Activated CD4-positive, CD25-positive, alpha-beta regulatory T cell (primary cell): ENCODE measurements at places on chromosomes 1 and 21.

- no peak for DNase-seq
Measured at GRCh38 chr1:117034791-117035290, 25.3 kb upstream of the TTF2 start.

DNA sequence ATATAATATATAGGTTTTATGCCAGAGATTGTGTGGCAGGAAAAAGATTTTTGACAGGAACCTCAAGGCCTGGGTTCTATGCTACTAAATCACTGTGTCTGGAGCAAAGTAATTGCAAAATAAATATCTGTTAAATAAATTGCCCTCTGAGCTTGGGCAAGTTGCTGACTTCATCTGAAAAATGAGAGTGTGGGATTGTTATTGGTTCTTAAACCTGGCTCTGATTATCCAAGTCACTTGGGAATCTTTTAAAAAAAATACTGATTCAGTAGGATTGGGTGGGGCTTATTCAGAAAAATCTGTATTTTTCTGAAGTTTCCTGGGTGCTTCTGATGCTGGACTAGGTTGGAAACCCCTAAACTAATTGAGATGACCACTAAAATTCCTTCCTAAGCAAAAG lies 174.1 kb upstream of the SGIP1 start:
- no peak for DNase-seq

DNA sequence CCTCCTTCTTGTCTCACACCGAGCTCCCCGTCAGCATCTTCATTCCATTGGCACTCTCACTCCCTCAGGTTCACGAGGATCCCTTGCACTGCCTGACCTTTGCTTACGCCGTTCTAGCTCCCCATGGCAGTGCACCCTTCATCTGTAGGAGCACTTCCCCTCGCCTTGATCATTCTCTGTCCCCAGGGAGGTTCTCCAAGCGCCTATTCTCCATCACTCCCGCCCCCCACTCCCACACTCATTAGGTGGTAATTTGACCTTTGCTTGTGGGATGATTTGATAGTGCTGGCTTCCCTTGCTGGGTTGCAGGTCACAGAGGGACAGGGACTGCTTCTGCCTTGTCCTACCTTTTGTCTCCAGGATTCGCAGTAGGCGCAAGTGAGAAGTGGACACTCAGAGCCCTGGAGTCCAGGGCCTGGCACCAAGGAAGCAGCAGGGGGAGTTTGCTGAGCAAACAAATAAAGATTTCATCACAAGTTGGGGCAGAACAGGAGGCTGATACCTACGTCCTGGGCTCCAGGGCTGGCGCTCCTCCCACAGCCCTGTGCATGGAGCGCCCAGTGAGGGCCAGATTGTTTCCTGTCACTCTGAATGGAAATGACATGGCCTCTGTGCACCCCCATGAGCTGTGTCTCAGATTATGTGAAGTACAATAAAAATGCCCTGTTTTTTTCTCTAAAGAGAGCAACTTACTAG lies 82.0 kb upstream of the RUNX3 start:
- no peak for DNase-seq

DNA sequence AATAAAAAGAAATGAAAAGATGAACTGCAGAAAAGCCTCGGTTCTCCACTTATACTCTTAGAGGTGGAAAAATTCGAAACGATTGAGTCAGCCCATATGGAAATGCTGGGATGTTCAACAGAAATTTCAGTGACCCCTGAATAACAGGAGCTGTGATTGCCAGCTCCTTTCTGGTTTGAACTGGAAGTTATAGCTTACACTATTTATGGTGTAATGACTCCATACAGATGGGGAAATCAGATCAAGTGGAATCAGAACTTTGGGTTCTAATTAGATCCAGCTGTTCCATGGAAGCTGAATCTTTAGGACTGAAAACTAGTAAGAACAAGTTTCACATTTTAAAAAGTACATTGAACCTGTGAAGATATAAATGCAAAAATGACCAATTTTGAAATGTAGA lies 569.3 kb upstream of the ZRANB2 start:
- no peak for DNase-seq

GRCh38 chr1:241396747-241397681 lies 40.0 kb upstream of the RGS7 start:
- DNase-seq, result no peak

- DNase-seq, result no peak
Measured at GRCh38 chr1:208562151-208562960, 318.2 kb upstream of the PLXNA2 start.

- no peak for DNase-seq
Measured at GRCh38 chr21:15841856-15842564, 112.2 kb downstream of the USP25 start.

DNA sequence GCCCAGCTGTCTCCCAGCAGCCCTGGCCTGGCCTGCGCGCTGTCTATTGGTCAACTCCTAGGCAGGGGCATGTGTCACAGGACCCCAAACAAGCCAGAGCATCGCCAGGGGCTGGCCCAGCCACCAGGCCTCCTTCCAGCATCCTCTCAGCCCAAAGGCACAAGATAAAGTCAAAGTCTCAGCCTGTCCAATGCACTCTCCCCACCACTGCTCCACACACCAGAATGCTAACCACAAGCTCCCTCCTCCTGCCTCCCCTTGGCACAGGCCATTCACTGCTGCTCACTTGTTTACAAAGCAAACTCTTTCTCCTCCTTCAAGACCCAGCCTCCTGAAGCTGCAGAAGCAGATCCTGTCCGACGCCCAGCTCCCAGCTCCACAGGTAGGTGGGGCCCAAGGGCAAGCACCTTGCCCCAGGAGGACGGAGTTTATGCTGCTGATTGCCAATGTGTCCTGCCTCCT lies 133.4 kb downstream of the DMRTB1 start:
- no peak for DNase-seq

- no peak for DNase-seq
Measured at GRCh38 chr1:181531951-181532600, 48.8 kb downstream of the CACNA1E start.

GRCh38 chr1:10648689-10649516 lies 147.5 kb downstream of the CASZ1 start:
- no peak for DNase-seq

DNA sequence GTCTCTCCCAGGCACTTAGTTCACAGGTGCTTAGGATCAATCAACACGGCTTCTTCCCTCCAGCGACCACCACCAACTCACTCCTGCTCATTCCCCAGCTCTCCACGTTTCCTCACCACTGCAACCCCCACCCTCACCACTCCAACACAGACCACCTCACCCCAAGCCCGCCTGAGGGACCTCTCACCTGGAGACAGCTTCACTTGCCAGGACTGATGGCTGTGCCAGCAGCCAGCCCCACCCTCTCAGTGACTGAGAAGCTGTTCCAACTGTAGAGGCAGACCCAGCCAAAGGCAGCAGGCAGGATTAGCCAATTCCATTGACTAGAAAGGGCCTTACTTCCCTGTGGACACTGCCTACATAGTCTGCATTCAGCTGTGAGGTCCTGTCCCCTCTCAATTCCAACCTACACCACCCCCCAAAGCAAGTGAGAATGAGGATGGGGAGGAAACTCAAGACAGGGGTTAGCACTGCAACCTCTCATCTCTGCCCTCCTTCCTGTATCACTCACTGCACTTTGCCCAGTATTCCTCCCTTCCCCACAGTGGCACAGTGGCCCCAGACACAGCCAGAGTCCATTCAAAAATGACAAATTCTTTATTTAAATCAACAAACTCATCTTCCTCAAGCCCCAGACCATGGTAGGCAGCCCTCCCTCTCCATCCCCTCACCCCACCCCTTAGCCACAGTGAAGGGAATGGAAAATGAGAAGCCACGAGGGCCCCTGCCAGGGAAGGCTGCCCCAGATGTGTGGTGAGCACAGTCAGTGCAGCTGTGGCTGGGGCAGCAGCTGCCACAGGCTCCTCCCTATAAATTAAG lies 7.6 kb downstream of the TAGLN2 start:
- DNase-seq, result no peak

DNA sequence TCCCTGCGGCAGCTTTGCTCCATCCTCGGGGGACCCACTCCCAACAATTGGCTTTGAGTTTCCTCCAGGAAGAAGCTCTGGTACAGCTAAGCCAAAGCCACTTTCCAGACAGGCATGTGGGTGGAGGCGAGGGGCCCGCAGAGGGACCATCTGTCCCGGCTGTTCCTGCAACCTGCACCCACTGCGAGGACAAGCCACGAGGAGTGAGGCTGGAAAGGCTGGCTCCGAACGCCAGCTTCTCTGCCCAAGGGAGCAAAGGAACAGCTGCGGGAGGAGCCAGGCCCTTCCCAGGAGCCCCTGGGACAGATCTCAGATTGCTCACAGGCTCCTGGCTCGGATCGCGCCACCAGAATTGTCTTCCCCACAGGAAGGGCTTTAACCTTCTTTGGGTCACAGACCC lies 28.3 kb upstream of the PEF1 start:
- DNase-seq, result no peak

GRCh38 chr1:83769072-83769471 lies 229.9 kb downstream of the TTLL7 start:
- no peak for DNase-seq

DNA sequence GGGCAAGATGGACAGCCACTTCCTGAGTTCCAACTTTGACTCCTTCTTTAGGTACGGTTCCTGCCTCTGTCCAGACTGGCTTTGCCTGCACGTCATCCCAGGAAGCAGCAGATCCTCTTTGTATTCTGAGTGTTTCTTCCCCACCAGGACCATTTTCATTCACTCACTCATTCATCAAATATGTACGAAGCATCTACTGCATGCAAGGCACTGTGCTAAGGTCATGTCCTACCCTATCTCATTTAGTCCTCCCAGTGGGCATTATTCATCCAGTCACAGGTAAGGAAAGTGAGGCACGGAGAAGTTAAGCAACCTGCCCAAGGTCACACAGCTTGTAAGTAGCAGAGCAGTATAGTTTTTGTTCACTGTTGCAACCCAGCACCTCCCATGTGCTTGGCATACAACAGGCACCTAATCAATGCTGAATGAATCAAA lies 13.9 kb downstream of the CRYBG2 start:
- DNase-seq, result no peak
